ENCODE measurements at places on chromosomes 5 and 9. TPM values are rescaled to one million over a fixed set of nuclear protein-coding genes. Genes with fewer than 3 reads are reported as not detected.

Gene TMEM171
- total RNA-seq, result 12.0 TPM

Gene TLX3
- not detected for total RNA-seq

Gene FGF18
- 0.15 TPM for total RNA-seq

Gene PDZD2
- 22.7 TPM for total RNA-seq

Gene WDR70
- total RNA-seq, result 15.8 TPM

Gene IL33
- total RNA-seq, result 34.0 TPM

Gene ASPN
- 0.88 TPM for total RNA-seq

Gene LCN1
- total RNA-seq, result not detected

Gene PCDHGA9
- 3.8 TPM for total RNA-seq

Measured in esophagus squamous epithelium (tissue), 5 donors.